HepG2 (cell line): ENCODE measurements at places on chromosomes 7 and 10. TPM values are rescaled to one million over a fixed set of nuclear protein-coding genes. Genes with fewer than 3 reads are reported as not detected.

RAMP3 gene
- not detected in 2 replicates for total RNA-seq

CCDC136 gene
- 0.04 TPM in 1 of 2 replicates, not detected in the other for total RNA-seq

- peak; percentile 5 for DNase-seq
- no peaks in the 10 kb centered on the region for H3K4me1 ChIP-seq
- H3K4me3 ChIP-seq, result no peak overlapping the region
- H3K27ac ChIP-seq, result no peak overlapping the region
- H3K36me3 ChIP-seq, result no peaks in the 10 kb centered on the region
Measured at GRCh38 chr7:32347244-32347828, 142.8 kb downstream of the LSM5 start.

DNA sequence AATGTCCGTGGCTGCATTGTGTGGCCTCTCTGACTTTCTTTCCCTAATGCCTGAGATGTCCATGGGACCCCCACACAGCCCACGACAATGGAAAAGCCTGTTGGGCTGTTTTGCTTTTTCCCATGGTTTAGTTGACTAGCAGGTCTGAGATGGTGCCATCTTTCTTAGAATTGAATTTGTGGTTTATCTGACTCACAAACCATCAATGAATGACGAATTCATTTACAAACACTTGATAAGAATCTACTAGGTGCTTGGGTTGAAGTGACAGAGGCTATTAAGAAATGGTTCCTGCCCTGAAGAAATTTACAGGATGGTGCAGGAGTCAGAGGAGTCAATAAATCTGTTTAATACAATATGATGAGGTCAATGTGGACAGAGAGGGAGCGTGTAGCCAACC lies 75.4 kb downstream of the OTUD1 start:
- no peaks in the 10 kb centered on the region for H3K36me3 ChIP-seq
- peaks cover 20% of the 10 kb centered on the region for H3K4me1 ChIP-seq
- H3K4me3 ChIP-seq, result no peak overlapping the region
- no peak for DNase-seq
- H3K27me3 ChIP-seq, result no peaks in the 10 kb centered on the region; the same call in 2 of the 3 replicates
- no peak overlapping the region for H3K27ac ChIP-seq

- no peaks in the 10 kb centered on the region for H3K27me3 ChIP-seq
- no peak overlapping the region for H3K27ac ChIP-seq
- no peaks in the 10 kb centered on the region for H3K36me3 ChIP-seq
- peaks cover 28% of the 10 kb centered on the region for H3K4me1 ChIP-seq
- no peak overlapping the region for H3K4me3 ChIP-seq
- DNase-seq, result peak; percentile 46
Measured at GRCh38 chr7:140475747-140476333, 3.5 kb downstream of the MKRN1 start.
